Stimulated activated CD4-positive, alpha-beta T cell treated with anti-CD3 and anti-CD28 coated beads, Interleukin-1b, Interleukin-23, amount 100 ng/mL, for 1 hour (primary cell): ENCODE measurements at places on chromosomes 2 and 18.

DNA sequence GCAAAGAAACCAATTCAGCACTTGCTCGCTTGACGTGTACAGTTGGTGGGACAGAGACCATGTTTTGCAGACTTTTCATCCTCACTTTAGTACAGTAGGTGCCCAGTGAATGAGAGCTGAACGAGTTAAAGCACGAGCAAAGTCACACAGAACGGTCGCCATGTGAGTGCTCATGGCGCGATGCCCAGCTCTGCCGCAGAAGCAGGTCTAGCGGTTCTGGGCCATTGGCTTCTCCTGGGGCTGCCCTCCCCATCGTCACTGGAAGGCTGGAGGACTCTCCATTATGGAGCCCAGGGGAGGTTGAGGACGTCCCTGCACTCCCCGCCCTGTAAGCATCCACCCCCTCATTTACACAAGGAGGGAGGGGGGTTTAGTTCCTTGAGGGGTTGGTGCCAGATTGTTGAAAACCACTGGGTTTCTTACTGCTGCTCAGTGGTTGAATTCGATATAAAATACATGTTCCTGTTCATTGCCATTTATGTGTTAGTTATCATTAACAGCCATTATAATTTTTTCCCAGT lies 24.9 kb downstream of the PTGR3 start:
- DNase-seq, result no peak

DNA sequence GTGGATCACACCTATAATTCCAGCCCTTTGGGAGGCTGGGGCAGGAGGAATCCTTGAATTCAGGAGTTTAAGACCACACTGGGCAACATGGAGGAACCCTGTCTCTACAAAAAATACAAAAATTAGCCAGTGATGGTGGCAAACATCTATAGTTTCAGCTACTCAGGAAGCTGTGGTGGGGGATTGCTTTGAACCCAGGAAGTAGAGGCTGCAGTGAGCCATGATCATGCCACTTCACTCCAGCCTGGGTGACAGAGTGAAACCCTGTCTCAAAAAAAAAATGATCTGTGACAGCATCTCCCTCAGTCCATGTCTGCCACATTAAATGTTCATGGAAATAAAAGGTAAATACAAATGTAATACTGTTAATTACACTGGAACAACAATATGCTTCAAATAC lies 121.4 kb upstream of the COL5A2 start:
- no peak for DNase-seq

- DNase-seq, result no peak
These were observed 299.5 kb downstream of the GBX2 start for GRCh38 chr2:235868645-235869044.

- no peak for DNase-seq
These were observed 35.6 kb downstream of the OSBPL6 start for GRCh38 chr2:178229927-178230326.

- DNase-seq, result no peak
These were observed 23.6 kb upstream of the ID2 start for GRCh38 chr2:8658064-8658862.

- no peak for DNase-seq
These were observed 844 bp upstream of the MPV17 start for GRCh38 chr2:27323596-27324285.

DNA sequence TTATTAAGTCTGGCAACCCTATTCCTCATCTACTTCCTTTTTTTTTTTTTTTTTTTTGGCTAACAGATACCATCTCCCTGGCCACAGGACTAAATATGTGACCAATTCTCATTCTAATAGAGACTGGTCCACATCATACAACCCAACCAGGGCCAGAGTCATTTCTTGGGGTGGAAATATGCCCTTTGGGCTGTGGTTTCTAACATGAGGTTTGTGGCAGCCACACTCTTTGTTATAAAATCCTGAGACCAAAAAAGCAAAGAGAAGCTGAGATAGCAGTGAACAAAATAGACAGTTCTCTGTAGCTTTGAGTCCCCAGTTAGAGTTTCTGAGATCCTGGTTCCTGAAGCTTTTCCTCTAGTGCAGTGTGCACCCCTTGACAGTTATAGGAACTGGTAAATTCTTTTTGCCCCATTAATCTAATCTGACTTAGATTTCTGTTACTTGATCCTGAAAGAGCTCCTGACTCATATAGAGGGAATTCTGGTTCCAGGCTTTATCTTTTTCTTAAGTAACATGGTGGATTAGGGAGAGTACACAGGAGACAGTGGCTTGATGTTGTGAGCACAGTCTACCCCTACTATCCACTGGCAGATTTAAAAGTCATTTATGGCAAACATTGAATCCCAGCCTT lies 86.8 kb downstream of the MAIP1 start:
- no peak for DNase-seq

DNA sequence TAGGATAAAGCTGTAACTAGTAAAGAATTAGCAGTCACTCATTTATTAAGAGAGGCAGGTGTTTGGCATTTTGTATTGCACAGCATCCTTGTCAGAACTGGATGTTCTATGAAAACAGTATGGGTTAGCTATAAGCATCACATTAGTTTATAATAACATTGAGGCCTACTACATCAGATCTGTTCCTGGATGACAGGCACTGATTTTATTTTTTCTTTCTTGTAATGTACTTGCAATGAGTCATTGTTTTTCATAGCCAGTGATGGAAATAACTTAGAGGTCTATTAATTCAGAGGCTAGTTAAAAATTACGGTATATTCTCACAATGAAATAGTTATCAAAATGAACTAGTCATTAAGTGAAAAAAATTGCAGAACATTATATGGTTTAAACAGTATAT lies 13.0 kb upstream of the RMDN2 start:
- DNase-seq, result no peak

DNA sequence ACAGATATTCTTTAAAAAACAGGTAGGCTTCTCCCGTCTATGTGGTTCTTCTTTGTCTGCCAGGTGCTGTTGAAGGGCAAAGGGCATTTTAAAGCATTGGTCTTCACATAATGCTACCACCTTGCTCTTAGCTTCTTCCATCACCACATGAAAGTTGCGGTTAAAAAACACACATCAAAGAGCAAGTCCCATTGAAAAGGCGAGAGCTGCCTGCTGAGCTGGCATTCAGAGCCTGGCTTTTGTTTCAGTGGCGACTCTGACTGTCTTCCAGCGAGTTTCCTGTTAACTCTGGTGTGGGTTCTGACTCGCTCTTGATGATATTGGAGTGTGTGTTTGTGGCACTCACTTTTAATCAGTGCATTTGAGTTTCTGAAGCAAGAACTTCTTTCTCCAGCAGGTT lies 624.9 kb upstream of the FANCL start:
- DNase-seq, result no peak

- DNase-seq, result no peak
These were observed 934 bp downstream of the MYO5B start for GRCh38 chr18:50193796-50194630.

DNA sequence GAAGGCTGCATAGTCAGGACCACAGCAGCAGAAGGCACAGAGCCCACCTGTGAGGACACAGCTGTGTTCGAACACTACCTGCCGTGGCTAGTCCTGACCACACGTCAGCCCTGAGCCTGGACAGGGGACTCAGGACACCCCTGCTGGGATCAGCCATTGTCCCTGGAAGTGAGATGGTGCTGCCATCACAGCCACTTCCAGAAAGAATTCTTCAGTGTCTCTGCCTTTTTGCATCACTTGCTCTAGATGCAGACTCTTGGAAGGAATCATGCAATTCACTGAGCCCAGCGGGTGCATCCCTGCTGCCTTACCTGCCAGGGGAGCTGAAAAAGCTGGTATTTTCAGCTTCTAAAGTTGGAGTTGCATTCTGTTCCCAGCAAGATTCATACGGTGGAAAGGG lies 49.3 kb downstream of the LAMA3 start:
- DNase-seq, result no peak

- no peak for DNase-seq
These were observed 287.1 kb downstream of the LPIN1 start for GRCh38 chr2:12033494-12033893.

DNA sequence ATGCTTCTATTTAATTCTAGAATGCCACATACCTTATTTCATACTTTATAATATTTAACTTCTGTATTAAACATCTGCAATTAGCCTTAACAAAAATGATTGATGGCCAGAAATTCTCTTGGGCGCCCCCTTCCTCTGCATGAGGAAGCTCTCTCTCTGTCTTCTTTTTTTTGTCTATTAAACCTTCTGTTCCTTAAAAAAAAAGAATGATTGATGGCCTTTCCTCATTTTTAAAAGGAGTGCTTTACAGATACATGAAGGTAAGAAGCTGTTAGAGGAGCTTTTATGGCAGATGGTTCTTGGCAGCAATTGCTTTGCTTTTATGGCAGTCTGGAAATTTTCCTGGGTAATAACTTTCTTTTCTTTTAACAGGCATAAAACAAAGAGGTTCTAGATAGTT lies 526.9 kb downstream of the SLC4A3 start:
- no peak for DNase-seq
